ENCODE measurements at places on chromosomes 1 and 21. TPM values are rescaled to one million over a fixed set of nuclear protein-coding genes. Genes with fewer than 3 reads are reported as not detected.

The LCE2D gene
- not detected for total RNA-seq

DNA sequence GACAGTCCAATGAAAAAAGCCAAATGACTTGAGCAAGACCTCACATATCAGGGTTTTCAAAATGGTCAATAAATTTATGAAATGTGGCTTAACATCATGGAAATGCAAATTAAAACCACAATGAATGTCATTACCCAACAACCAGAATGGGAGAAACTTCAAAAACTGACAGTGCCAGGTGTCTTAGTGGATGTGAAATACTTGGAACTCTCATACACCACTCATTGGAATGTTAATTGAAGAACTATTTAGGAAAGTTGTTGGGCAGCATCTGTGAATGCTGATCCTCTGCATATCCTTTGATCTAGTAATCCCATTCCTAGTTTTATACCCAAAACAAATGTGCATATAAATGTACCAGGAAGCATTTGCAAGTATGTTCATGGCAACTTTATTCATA is 19.2 kb upstream of the BACH1 start:
- DNase-seq = no peak

The PGLYRP3 gene
- total RNA-seq = not detected

GRCh38 chr1:61130338-61131000 is 48.1 kb downstream of the NFIA start:
- DNase-seq = no peak

The ST6GALNAC5 gene
- not detected for total RNA-seq

DNA sequence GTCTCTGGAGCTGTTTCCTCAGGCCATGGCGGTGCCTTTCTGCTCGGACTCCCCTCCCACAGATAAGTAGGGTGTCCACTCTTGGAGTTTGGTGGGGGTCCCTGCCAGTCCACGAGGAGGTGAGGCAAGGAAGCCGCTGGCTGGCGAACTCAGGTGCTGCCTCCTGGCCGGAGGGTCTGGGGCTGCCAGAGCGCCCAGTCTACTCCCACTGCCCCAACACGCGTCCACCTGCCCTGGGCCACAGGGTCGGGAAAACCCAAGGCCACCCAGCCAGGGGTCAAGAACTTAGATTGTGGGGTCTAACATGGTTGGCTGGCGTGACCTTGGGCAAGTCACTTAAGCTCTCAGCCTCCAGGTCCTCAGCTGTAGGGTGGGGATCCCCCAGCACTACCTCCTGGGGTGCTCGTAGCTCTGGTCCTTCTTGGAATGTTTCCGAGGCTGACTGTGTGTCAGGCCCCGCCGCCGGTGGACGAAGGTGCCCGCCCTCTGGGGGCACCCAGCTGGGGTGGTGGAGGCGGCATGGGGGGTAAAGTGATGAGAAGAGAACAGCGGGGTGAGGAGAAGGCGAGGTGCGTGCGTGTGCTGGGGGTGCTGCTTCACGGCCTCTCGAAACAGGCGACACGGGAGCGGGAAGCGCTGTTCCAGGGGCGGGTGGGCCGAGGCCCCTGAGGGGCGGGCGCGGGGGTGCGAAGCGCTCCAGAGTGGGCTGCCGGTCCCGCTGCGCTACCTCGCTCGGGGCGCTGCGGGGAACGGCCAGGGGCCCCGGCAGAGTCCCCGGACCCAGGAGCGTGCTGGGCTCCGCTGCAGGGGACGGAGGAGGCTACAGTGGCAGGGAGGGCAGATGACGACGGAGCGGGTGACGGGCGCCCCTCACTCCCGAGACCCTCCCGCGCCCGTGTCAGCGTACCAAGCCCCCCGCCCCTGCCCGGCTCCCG is 1.2 kb downstream of the SH2D5 start:
- no peak for DNase-seq

The ZSWIM5 gene
- total RNA-seq = 0.26 TPM

The FCRL6 gene
- not detected for total RNA-seq

DNA sequence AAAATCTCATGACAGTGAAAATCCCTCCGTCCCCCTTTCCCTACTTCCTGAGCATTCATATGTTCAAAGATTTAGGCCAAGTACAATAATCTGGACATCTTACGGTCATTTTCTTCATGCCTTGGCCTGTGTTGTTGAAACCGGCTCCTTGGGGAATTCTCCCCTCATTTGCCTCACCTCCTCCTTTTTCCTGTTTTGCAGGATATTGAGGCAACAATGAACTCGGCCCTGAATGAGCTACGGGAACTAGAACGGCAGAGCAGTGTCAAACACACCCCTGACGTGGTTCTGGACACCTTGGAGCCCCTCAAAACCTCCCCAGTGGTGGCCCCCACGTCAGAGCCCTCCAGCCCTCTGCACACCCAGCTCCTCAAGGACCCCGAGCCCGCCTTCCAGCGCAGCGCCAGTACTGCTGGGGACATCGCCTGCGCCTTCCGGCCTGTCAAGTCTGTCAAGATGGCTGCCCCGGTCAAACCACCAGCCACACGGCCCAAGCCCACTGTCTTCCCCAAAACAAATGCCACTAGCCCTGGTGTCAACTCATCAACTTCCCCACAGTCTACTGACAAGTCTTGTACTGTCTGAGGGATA is 9.3 kb upstream of the IKBKE start:
- DNase-seq = no peak

GRCh38 chr1:243916160-243916559 is 66.1 kb upstream of the AKT3 start:
- DNase-seq = no peak

GRCh38 chr1:239368436-239369109 is 17.8 kb upstream of the CHRM3 start:
- no peak for DNase-seq

The PLPPR4 gene
- total RNA-seq = not detected

DNA sequence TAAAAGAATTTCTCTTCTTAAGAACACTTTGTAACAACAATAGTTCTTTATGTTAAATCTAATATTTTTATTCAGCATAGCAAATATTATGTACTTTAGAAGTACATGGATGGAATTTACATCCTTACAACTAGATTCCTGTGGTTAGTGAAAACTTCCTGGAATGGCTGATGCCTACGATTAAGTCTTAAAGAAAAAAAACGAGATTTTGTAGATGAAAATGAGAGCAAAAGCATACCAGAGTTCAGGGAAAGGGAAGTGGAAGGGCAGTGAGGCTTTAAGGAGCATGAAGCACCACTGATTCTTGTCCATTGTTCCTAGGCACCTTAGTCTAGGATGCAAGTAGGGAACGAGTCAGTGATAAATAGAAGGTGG is 26.7 kb downstream of the CFH start:
- no peak for DNase-seq

The VSIG8 gene
- not detected for total RNA-seq

The ITLN2 gene
- total RNA-seq = not detected

- DNase-seq = peak; percentile 58
Observed at GRCh38 chr1:52139817-52140540, 1.9 kb upstream of the ZFYVE9 start.

GRCh38 chr1:98688110-98688739 is 26.7 kb downstream of the SNX7 start:
- DNase-seq = no peak

The NTRK1 gene
- 0.67 TPM for total RNA-seq

The TPTE gene
- not detected for total RNA-seq

DNA sequence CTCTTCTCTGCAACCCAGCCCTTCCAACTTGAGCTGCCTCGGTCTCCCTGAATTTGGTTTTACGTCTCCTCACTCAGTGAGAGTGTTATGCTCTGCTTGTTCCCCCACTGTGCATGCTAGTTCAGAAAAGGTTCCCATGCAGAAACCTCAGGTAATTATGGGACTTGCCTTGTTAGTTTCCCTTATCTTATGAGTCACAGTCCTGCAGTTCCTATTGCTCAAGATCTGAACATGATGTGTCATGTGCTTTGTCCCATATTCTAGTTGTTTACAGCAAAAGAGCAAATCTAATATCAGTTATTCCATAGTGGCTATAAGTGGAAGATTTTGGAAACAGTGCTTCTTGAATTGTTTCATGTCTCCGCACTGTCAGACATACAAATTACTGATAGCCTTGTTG is 74.4 kb downstream of the DUSP10 start:
- no peak for DNase-seq

DNA sequence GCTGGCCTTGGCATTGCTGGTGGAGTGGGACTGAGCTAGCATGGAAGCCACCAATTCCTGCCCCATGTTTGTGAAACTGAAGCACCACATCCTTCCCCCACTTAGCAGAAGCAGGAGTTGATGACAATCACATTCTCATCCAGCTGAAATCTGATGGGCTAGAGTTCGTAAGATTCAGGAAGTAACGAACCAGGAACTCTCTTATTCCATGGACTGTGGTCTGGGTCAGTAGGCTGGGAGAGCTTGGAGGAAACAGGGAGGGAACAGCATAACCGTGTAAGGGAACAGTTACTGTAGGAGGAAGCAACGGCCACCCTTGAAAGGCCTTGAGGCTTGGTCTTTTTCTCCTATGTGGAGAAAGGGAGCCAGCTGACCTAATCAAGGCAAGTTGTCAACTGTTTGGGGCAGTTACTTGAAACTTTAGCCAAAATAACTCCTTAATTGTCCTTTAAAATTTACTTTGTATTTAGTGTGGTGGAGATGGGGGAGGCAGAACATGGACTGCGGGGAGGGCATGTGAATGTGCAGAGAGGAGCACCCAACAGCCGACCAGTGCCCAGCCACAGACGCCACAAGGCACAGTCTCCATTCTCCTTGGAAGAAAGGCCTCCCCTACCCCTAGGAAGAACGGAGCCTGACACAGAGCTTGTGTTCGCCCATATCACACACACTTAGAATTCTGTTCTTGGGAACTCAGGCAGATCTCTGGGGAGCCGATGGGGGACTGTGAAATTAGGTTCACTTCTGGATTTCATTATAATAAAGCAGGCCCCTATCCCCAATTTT is 2.0 kb upstream of the COQ8A start:
- no peak for DNase-seq

DNA sequence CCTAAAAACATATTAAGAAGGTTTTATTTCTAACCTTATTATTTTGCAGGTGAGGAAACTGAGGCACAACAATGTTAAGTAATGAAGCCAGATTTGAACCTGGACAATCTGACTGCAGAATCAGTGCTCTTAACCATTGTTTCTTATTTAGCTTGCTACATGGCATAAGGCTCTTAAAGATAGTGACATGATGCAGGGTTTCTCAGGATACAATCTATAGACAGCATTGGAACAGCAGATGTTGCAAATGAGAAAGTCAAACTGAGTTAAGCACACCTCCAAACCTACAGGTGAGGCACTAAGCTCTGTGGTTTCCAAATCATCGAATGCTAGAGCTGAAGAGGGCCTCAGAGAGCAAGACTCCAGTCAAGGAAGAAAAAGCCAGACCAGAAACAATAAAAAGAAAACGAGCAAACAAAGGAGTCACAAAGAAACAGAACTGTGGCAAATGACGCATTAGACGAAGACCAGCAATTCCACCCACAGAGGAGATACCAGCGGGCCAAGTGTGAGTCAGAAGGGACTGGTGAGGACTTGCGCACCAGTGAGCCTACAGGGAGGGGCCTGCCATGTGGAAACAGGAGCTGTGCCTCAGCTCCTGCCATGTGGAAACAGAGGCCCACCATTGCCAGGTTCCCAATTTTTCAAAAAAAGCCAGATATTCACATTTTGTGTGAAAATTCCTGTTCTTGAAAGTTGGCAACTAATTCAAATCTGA is 14.4 kb downstream of the CD58 start:
- DNase-seq = peak; percentile 82

- no peak for DNase-seq
Observed at GRCh38 chr1:227926216-227926791, 21.4 kb downstream of the WNT9A start.

- DNase-seq = peak; percentile 92
Observed at GRCh38 chr1:119968068-119968492, 71.8 kb upstream of the ADAM30 start.

DNA sequence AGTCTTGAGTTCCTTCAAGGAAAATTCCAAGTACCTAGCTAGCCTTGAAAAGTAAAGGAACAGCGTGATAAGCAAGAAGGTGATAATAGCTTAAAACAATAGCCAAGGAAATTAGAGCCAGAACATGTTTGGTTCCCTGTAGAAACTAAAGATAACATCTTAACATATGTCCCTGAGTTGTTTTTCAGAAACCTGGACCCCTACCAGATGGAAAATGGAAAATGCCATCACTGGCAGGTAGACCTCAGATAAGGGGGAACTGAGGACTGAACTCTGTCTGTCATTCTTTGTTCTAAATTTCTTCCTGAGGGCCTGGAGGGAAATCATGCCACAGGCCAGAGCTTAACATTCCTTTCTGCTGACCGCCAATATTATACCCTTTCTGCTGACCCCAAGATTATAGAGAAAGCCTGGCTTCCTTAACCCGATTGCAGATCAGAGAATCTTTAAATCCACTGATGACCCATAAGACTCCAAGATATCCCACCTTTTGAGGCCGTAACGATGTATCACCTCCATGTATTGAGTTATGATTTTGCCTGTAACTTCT is 23.4 kb downstream of the CNIH3 start:
- no peak for DNase-seq

DNA sequence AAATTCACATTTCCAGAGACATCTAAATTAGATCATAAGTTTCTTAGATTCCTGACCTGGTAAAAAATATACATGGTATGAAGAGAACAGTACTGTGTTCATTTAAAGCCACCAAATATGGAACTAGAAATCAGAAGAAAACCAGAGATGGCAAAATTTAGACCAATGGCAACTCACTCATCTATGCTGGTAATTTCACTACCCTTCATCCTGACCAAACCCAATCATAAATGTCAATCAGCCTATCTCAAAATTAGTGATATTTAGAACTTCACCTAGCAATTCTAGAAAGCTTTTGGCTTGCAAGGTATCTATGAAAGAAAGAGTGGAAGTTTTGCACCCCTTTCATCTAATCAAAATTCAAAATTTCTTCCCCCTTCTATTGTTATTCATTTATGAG is 107.7 kb downstream of the NIBAN1 start:
- no peak for DNase-seq

GRCh38 chr1:37629008-37629407 is 5.7 kb downstream of the RSPO1 start:
- no peak for DNase-seq

DNA sequence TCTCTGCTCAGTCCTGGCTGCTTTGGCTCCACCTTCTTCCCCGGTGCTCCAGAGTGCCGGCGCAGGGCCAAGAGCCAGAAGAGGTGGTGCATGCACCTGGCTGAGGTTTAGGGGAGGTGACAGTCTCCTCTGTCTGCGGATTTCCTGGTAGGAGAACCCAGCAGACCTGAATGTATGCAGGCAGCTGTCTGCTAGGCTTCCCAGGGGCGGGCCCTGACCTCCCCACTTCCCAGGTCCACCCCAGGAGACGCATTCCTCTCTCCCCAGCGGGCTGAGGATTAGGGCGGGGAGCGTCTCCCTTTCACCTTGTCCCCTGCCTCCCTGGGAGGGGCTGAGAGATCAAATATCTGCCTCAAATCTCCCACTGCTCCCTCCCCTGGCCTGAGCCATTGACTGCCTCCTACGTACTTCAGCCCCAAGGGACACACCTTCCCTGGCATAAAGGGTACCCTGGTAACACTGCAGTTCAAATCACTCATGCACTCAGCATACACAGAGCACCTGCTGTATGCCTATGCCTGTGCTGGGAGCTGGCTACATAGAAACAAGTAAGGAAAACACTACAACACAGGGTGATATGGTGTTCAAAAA is 27.5 kb downstream of the DMBX1 start:
- DNase-seq = no peak

GRCh38 chr1:221840511-221841243 is 98.8 kb upstream of the DUSP10 start:
- no peak for DNase-seq

- no peak for DNase-seq
Observed at GRCh38 chr1:1374589-1374928, 448 bp downstream of the AURKAIP1 start.

GRCh38 chr21:39377444-39378050 is 28.7 kb upstream of the HMGN1 start:
- DNase-seq = no peak

The SZRD1 gene
- 169 TPM for total RNA-seq

The PPIAL4G gene
- 0.10 TPM for total RNA-seq

Measured in activated naive CD4-positive, alpha-beta T cell treated with anti-CD3 and anti-CD28 coated beads for 36 hours (primary cell).